ENCODE measurements at places on chromosomes 1 and 21. TPM values are rescaled to one million over a fixed set of nuclear protein-coding genes. Genes with fewer than 3 reads are reported as not detected.

The CACHD1 gene
- 1.5 TPM for total RNA-seq

The TRIM45 gene
- 2.7 TPM for total RNA-seq

The S100A7 gene
- total RNA-seq = 13.3 TPM

The TAS1R1 gene
- total RNA-seq = not detected

The SH2D5 gene
- total RNA-seq = 77.1 TPM

The ABCG1 gene
- total RNA-seq = 2.3 TPM

The VHLL gene
- not detected for total RNA-seq

The HSD17B7 gene
- 32.2 TPM for total RNA-seq

The FAM72C gene
- 5.9 TPM for total RNA-seq

The OR2T2 gene
- total RNA-seq = not detected

The GBP7 gene
- not detected for total RNA-seq

The MYBPH gene
- not detected for total RNA-seq

The CRYAA gene
- total RNA-seq = not detected

The KCNE2 gene
- total RNA-seq = not detected

The TRAF3IP3 gene
- total RNA-seq = 0.11 TPM

The TLCD4 gene
- total RNA-seq = 0.08 TPM

The BMP8B gene
- total RNA-seq = 0.08 TPM

The SYT6 gene
- total RNA-seq = not detected

The NBPF20 gene
- total RNA-seq = 3.8 TPM

The PADI3 gene
- 9.7 TPM for total RNA-seq

The SIM2 gene
- 0.08 TPM for total RNA-seq

The LPAR3 gene
- total RNA-seq = 40.6 TPM

The IFNLR1 gene
- total RNA-seq = 6.7 TPM

The XCL2 gene
- not detected for total RNA-seq

The DCST2 gene
- total RNA-seq = not detected

The CNKSR1 gene
- 14.1 TPM for total RNA-seq

The GPR25 gene
- total RNA-seq = not detected

The PRDM15 gene
- 4.6 TPM for total RNA-seq

The LCE6A gene
- not detected for total RNA-seq
